ENCODE measurements at places on chromosomes 5 and 9.

DNA sequence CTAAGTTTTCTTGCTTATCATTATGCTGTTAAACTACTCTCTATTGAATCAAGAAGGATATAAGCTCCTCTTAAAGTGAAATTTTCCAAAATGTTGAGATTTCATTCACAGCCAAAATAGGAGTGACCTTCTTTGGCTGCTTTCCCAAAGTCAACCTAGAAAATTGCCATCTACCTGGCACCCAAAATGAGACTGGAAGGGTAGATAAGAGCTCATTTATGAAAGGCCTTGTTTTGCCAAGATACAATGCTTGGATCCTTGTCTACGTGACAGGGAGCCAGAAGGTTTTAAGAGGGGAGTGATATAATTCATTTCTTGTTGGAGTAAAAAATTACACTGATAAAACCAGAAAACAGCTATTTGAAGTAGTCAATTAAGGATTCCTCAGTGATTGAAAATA is 287.1 kb downstream of the IZUMO3 start:
- no peak for DNase-seq

- no peak for DNase-seq
Observed at GRCh38 chr9:122205176-122205575, 23.6 kb downstream of the LHX6 start.

- DNase-seq, result no peak
Observed at GRCh38 chr5:40521108-40521785, 158.5 kb upstream of the PTGER4 start.

- no peak for DNase-seq
Observed at GRCh38 chr5:10617103-10617502, 53.2 kb downstream of the ANKRD33B start.

DNA sequence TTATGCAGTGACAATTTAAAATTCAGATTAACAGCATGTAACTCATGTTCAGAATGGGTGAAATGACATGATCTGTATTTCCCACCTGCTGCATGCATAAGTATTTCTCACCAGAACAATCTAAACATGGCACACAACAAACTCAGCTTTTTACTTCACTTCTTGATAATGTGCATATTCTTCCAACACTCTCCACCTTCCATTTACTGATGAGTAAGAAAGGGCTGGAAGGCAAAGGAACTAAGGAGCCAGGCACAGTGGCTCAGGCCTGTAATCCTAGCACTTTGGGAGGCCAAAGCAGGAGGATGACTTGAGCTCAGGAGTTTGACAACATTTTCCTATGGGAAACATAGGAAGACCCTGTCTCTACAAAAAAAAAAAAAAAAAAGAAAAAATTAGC is 35.8 kb upstream of the SAP30L start:
- no peak for DNase-seq

DNA sequence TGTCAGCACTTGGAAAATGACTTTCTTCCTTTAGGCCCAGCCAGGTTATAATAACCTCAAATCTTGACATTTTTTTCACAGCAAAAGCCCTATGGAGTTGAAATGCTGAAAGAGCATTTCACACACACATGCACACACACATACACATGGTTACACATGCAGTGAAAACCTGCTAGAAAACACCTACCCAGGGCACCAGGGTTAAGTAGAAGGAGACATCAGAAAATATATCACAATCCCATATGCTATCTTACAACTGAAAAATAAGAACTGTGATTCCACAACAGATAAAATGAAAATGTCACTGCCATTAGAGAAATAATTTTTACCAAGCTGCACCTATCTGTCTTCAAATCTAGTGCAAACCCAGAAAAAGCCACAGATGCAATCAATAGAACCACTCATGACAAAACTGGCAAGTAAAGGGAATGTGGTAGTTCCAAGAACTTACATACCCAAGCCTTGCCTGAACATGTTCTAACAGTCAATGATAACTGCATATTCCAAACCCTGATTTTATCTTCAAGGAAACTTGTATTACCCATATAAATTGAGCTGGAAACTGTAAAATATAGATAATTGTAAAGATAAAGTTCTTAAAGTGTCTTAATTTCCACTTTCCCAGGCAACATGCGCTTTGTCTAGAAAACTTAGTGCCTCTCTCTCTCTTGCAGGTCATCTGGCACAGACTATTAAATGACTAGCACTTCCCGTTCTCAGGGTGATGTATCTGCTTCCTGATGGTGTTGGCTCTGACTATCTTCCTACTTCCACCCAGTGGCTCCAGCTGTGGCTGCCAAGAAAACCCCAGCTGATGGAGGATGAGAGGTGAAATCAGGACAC is 250.2 kb upstream of the PTGER4 start:
- DNase-seq, result peak; percentile 73

DNA sequence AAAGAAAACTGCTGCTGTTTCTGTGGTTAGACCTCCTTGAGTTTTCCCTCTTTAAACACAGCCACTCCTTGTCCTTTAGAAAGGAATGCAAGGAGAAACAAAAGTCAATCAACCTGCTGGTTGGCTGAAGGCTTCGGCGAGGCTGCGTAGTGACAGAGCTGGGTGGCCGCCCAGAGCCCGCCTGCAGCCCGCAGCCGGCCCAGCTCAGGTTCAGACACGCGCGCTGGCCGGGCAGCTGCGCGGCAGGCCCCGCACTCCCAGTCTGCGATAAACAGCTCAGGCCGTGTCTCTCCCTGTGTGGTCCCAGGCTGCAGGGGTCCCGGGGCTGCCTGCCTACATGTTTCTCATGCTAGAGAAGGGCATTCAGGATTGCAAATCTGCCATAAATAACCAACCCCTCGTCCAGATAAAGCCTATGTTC is 115.4 kb downstream of the HSD17B3 start:
- DNase-seq, result no peak
